AG09309 (cell line): ENCODE measurements at places on chromosomes 16 and 17.
A peak's percentile ranks its signal among the peaks of the same experiment; 100 is the strongest.

GRCh38 chr17:15456972-15457722, 10.3 kb downstream of the CDRT4 start:
- peak; percentile 88 for DNase-seq

- no peak for DNase-seq
Measured at GRCh38 chr17:7074931-7075330, 5.1 kb downstream of the CLEC10A start.

DNA sequence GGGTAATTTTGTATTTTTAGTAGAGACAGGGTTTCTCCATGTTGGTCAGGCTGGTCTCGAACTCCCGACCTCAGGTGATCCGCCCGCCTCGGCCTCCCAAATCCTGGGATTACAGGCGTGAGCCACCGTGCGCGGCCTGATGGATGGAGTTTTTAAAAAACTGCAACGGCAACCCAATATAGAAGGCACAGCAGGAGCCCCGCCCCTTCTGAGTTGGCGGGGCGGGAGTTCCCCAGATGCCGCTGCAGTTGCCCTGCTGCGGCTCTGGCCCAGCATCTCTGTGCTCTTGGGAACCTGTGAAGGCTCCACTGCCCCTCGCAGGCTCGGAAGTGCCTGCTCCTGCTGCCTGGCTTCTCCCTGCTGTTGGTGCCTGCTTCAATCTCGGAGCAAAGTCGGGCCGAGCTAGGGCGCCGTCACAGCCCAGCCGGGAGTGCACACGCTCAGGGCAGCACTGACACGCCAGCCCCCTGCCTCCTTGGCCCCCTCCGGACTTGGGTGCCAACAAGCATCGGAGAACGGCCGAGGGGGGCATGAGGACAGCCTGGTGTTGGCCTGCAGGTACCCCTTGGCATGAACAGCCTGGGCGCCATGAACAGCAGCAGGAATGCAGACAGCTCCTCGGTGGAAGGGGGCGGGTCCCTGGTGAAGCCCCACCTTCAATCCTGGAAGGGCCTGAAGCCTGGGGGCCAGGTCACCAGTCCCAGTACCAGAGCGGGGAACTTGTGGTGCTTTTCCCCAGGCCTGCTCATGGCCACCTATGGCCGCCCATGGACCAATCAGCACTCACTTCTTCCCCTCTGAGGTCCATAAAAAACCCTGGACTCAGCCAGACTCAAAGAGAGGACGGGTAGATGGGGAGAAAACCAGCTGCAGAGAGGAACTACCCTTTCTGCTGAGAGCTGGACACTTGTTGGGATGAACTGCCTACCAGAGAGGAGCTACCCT, 2.3 kb upstream of the NT5M start:
- no peak for DNase-seq

GRCh38 chr17:18076936-18077335, 10.8 kb upstream of the DRG2 start:
- no peak for DNase-seq

DNA sequence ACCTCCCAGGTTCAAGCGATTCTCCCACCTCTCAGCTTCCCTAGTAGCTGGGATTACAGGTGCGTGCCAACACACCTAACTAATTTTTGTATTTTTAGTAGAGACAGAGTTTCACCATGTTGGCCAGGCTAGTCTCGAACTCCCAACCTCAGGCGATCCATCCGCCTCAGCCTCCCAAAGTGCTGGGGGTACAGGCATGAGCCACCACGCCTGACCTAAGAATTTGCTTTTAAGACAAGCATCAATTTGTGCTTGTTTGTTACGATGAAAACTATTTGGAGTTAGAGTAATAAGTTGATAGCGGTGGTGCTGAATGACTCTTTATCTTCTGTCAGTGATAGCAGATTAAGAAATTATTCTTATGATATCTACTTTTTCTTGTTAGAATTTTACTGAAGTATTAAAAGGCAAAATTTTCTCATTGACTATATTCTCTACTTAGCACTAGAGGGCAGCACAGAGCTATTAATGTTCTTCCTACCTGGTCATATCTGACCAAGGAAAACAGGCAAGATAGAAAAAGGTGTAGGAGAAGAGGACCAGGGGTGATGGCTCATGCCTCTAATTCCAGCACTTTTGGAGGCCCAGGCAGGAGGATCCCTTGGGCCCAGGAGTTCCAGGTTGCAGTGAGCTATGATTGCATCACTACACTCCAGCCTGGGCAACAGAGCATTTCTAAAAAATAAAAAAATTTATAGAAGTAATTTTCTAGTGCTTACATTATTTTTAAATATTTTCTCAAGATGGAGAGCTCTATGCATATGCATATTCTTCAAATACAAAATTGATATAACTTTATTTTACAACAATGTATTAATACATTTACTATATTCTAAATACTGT, 24.5 kb downstream of the STXBP4 start:
- peak; percentile 14 for DNase-seq

GRCh38 chr17:17437893-17438292, 38.9 kb upstream of the MED9 start:
- no peak for DNase-seq

GRCh38 chr16:879461-879861, 78.9 kb upstream of the GNG13 start:
- no peak for DNase-seq

GRCh38 chr16:56268799-56269198, 77.5 kb downstream of the GNAO1 start:
- DNase-seq = no peak

- DNase-seq = no peak
Measured at GRCh38 chr16:71214746-71215381, 15.7 kb downstream of the HYDIN start.

DNA sequence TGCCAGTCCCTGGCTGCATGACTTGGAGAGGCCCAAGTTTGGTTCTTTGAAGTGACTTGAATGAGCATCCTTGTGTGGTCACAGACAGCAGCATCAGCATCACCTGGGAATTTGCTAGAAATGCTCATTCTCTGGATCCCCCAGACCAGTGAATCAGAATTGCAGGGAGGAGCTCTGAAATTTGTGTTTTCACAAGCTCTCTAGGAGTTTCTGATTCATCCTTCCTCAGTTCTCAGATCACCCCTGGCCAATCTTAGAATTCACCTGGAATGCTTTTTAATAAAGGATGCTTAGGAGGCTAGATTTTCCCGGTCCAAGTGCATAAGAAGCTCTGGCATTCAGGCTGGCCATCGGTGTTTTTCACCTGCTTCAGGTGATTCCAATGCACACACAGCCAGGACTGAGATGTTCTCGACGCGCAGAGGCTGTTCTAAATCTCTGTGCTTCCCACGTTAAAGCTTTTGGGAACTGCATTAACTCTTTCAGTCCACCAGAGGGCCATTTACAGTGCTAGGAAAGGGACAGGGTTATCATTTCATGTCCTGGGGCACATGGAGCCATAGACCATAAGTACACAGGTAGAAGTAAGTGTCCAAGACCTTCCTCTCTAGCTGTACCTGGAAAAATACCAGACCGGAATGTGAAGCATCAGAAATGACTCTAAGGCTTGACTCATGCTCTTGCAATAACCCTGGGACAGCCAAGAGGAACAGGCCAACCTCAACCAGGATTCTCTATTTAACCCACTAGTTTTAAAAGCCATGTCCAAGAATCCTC, 85.7 kb upstream of the XYLT1 start:
- DNase-seq = no peak

- no peak for DNase-seq
Measured at GRCh38 chr16:19434584-19434983, 16.9 kb downstream of the TMC5 start.

DNA sequence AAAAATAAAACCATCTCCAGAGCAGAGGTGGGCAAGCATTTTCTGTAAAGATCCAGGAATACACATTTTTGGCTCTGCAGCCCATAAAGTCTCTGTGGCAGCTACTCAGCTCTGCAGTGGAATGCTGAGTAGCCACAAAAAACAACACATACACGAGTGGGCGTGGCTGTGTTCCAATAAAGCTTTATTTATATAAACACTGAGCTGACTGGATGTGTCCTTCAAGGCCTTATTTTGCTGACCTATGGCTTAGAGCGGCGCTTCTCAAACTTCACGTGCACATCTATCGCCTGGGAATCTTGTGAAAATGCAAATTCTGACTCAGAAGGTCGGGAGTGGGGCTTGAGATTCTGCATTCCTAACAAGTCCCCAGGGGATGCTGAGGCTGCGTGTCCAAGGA, 39.7 kb downstream of the XYLT1 start:
- no peak for DNase-seq

DNA sequence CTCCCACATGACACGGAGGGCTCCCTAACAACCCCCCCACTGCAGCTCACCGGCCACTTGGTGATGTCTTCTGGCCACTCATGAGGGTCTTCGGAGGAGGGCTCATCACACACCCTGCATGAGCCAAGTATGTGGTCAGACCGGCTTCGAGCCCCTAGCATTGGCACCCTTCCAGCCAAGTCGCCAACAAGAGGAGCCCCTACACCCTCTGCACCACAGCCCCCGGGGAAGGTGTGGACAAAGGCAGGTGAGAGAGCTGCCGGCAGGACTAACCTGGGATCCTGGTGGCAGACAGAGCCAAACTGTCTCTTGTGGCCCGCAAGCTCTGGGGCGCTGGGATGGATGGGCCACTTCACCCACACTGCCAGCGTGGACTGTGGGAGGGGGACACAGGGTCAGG, 6.5 kb downstream of the SNRNP25 start:
- DNase-seq = no peak

DNA sequence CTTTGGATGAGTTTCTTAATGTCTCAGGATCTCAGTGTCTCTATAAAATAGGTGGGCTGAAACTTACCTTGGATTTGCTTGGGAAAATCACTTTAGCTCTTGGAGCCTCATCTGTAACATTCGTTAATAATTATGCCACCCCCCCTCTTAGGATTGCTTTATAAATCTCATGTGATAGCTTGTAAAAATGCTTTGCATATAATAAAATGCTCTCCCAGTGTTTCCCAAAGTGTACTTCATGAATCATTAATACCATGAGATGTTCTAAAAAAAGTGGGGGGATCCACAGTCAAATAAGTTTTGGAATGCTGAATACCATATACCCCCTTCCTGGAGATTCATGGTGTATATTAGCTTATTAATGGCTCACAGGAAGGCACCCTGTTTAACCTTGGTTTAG, 5.2 kb downstream of the KRT39 start:
- peak; percentile 39 for DNase-seq

DNA sequence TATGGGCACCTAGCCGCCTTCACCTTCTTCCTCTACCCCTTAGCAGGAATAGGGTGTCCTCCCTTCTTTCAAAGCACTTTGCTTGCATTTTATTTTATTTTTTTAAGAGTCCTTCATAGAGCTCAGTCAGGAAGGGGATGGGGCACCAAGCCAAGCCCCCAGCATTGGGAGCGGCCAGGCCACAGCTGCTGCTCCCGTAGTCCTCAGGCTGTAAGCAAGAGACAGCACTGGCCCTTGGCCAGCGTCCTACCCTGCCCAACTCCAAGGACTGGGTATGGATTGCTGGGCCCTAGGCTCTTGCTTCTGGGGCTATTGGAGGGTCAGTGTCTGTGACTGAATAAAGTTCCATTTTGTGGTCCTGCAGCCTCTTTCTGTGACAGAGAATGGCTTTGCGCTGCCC, 4.6 kb downstream of the TMUB2 start:
- DNase-seq = no peak

GRCh38 chr17:76700270-76700616, 10.5 kb downstream of the MXRA7 start:
- no peak for DNase-seq

- DNase-seq = no peak
Measured at GRCh38 chr17:4157618-4158333, 14.8 kb downstream of the CYB5D2 start.

DNA sequence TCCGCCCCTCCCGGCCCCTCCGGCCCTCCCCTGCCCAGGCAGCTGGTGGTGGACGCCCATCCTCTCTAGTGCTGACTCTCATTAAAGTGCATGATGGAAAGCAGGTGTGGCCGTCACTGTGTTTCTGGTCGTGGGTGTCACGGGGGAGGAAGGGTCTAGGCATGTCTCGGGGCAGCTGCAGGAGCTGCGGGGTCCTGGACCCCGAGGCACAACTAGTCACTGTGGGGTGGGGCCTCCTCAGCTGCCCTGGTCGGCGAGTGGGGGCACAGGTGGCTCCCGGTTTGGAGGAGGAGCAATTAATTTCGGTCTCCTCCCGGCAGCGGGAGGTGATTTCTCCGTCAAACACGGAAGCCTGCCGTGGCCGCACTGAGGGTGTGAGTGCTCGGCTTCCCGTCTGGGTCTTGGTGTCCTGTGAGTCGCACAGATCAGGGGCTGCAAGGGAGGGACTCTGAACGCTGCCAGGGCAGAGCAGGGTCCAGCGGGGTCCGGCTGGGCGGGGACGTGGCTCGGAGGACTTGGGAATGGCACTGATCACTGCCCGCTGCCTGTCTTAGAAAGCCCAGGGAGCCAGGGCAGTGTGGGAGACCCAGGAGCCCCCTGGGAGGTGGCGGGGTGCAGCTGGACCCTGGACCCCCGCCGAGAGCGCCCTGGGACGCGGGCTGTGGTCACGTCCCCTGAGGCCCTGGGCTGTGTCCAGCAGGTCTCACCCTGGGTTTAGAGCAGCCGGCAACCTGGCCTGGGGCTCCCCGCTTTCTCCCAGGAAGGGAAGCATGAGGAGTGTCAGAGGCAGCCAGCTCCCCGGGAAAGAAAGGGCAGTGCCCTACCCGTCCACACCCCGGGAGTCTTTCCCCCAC, 3.3 kb downstream of the TPSD1 start:
- no peak for DNase-seq

GRCh38 chr16:27820646-27821345, 242.7 kb downstream of the GSG1L start:
- DNase-seq = no peak

DNA sequence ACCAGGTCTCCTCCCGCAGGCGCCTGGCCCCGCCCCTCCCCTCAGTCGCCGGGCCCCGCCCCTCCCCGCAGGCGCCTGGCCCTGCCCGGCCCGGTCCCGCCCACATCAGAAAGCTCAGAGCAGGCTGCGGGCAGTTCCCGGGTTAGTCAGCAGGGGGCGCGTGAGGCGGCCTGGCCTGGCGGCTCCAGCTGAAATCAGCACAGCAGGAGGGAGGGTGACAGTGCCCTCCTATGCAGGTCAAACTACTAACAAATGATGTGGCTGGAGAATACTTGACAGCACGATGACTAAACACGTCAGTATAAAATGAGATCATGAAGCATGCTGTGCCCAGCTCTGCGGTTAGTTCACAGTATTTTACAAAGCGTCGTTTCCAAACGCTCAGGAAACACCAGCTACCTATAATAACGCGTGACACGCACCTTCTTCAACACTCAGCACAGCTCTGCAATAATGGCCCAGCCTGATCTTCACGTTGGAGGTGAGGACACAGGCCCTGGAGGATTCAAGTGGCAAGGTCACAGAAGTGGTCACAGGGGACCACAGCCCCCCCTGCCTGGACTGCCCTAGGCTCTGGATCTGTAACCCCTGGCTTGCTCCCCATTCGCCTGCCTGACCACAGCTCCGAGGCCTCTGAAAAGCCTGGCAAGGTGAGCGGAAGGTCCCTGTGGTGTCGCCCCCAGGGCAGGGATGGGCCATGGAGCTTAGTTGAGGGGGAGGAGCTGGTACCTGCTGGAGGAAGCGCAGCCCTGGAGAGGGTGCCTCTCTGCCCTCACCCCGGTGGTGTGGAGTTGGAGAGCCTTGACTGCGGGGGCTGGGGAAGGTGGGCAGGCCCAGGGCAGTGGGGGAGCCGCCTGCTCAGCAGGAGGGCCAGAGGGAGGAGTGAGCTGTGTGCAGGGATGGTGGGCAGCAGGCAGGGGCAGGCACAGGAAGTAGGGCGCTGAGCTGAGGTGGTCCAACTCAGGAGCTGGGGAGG, 81.2 kb downstream of the KCNJ12 start:
- peak; percentile 69 for DNase-seq
